ENCODE measurements at places on chromosomes 5 and 9.

DNA sequence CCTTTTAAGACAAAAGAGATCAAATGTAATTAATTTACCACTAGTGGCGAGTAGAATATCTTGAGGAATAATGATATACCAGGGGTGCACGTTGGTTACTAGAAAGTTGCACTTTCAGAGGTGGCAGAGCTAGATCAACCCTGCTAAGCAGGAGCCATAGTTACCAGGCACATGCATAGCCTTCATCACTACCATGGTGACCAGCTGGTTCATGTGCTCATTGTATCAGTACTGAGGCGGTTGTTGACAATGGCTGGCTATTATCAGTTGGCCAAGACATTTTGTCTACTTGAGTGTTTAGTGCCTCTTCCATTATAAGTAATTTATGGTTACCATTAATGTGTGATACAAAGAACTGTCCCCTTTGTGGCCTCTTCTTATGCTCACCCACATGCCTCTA lies 201.2 kb downstream of the FGF10 start:
- DNase-seq: no peak

- no peak for DNase-seq
These were observed 46.2 kb upstream of the LIFR start for GRCh38 chr5:38602641-38603040.

GRCh38 chr5:115180165-115180709 lies 10.5 kb upstream of the TRIM36 start:
- peak; percentile 54 for DNase-seq

GRCh38 chr9:3856592-3856991 lies 330.8 kb upstream of the RFX3 start:
- no peak for DNase-seq

DNA sequence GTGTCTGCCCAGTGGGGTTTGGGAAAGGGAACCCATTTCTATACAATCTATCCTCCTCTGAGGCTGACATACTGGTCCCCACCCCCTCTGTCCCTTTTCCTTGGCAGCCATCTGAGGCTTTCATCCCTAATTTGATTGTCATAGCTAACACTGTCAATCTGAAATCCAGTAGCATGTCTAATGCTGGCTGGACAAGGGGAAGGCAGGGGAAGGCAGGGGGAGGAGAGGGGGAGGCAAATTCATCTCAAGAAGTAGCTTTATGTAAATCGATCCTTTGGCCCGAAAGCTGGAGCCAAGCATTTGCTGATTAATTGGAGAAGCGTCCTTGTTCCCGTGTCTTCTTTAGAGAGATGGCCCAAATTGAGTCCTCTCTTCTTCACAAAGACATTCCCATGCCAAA lies 314.1 kb upstream of the PANK3 start:
- DNase-seq: no peak
